ENCODE measurements at places on chromosomes 7 and 10.

DNA sequence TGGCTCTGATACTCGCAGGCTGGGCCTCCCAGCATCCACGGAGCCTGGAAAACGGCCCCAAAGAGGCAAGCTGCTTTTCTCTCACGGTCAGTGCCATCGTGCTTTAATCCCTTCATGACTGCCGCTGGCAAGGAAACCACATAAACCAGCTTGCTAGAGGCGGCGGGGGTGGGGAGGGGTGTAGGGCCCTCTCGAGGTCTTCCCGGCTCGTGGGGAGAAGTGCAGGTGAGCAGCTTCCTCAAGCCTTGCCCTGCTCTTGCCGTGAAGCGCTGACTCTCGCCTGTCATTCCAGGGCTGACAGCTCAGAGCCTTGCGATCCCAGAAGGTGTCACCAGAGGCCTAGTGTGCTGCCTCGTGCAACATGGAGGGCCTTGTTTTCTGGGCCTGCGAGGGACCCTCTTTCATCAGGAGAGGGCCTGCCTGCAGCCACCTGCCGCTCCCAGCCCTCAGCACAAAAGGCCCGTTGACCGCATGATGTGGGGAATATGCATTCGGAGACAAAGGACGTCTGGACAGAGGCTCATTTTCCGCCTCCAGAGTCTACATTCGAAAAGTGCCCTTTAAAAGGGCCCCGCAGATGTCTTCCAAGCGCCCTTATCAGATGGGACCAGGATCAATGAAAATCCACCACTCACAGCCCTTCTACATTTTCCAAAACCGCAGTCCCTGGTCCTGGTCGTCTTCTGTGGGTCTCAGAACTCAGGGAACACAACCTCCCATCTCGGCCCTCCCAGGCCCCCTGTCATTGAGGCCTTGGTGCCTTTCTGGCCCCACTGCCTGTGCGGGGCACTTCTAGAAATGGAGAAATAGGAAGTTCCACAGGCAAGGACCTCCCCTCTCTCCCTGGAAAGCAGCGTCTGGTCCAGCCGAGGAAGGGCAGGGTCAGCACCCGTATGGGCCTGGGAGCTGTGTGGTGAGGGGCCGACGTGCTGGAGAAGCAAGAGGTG lies 58.7 kb downstream of the ZRANB1 start:
- DNase-seq: no peak

DNA sequence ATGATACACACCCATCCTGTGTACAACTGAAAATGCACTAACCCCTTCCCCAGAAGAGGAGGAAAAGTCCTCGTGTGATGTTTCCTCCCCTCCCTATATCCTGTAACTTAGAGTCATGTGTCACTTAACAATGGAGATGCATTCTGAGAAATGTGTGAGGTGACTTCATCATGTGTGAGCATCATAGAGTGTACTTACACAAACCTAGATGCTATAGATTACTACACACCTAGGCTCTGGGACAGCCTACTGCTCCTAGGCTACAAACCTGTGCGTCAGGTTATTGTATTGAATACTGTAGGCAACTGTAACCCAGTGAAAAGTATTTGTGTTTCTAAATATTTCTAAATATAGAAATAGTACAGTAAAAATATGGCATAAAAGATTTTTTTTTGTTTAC lies 98.6 kb upstream of the FAM180A start:
- no peak for DNase-seq

DNA sequence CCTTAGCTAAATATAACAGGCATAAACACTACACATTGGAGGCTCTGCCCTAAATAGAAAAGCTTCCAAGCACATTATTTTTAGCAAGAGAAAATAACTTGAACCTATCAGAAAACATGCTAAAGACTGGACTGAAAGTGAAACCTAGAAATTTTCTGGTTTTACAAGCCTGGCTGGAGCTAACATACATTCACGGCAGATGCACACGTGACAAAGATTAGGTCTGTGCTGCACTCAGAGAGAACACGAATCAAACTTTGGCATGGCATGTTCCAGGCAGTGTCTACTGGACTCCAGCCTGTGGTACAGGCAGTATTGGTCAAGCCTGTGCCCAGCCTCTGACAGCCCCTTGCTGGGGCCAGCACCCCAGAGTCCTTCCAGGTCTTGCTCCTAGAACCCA lies 94.1 kb upstream of the PCBD1 start:
- no peak for DNase-seq

GRCh38 chr7:114943953-114944744 lies 22.3 kb downstream of the MDFIC start:
- no peak for DNase-seq

- DNase-seq: no peak
Observed at GRCh38 chr7:42494736-42495135, 257.7 kb upstream of the GLI3 start.

DNA sequence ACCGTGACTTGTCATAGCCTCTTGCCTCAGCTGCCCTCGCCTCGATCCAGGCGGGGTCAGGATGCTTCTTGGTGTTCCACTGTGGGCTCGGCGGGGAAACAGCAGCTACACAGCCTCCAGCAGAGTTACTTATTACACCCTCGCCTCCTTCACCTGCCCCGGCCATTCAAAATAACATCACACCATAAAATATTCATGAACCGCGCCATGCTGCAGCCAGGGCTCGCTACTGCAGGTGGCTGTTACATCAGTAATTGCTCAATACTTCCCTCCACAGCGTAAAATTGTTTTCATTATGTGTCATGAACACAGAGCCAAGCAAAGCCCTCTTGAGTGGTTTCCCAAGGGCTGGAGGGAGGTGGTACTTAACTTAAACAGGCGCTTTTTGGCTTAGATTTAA lies 241.5 kb upstream of the SP8 start:
- no peak for DNase-seq
